ENCODE measurements at places on chromosomes 12 and 14.

GRCh38 chr12:10395390-10395998 lies 5.7 kb upstream of the KLRK1 start:
- DNase-seq, result peak; percentile 83

GRCh38 chr12:110355073-110355472 lies 48.4 kb downstream of the ANAPC7 start:
- DNase-seq, result no peak

DNA sequence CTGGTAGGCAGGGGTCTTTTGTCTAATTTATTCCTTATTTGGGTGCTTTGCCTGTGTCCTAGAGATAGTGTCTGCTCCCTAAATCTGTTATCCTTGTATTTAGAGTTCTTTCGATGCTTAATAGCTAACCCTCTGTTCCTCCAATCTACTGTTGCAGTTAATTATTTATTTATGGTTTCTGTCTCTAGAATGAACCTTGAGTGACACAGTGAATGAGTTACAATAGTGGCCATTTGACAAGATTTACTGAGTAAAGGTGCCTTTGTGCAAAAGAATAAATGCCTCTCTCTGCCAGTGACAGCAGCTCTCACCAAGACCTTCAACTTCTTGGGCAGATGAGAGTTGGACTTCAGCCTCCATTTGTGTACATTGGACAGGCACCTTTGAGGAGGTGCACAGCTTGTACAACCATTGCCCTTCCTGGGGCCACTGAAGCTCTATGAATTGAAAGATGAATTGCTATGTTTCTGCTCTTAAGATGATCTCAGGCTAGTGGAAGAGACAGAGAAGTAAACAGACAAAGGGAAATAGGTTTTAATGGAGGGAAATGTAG lies 165.9 kb downstream of the DERA start:
- DNase-seq, result no peak

GRCh38 chr12:25034676-25035075 lies 85.8 kb upstream of the BCAT1 start:
- DNase-seq, result peak; percentile 37

DNA sequence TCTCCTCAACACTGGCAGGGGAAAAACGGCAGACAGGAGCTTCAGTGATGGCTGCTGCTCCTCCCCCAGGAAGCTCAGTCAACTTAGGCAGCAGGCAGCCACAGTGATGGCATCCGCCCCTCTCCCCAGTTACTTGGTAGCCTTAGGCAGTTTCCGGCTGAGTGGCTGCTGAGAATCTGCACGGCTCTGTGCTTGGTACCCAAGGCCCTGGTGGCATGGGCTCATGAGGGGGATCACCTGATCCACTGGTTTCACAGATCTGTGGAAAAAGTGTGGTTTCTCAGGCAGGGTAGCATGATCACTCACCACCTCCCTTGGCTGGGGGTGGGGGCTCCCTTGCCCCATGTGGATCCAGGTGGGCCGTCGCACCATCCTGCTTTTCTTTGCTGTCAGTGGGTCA lies 244.6 kb upstream of the MDGA2 start:
- no peak for DNase-seq

DNA sequence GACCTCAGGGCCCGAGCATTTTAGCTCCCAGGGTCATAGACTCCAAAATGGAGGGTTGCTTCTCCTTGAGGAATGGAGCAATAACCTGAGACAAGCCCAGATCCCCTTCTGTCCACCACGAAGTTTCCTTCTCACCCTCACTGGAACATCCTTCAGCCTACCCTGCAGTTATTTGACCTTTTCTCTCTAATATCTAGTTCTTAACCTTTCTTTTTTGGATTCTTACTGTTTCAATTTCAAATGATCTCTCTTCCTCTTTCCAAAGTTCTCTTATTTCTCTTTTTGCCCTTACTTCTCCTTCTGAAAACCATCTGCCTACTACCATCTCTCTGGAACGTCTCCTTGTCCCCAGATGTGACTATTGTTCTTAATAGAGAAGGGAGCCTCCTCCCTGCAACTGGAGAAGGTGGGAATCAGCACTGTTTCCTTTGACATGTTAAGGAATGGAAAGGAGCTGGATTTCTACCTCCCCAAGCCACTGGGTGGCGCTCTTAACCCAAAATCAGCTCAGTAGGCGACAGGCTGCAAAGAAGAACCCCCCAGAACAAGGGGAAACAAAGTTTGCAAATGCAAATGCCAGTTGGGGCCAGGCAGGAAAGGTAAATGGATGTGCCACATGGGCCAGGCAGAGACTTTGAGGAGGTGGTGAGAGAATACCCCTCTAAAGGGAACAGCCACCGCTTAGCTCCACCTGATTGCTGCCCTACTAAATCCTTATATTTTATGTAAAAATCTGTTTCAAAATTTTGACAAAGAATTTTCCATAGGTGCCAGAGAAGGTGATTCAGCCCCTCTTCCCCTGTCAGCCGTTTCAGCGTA lies 22.4 kb upstream of the PDE1B start:
- DNase-seq, result peak; percentile 30

DNA sequence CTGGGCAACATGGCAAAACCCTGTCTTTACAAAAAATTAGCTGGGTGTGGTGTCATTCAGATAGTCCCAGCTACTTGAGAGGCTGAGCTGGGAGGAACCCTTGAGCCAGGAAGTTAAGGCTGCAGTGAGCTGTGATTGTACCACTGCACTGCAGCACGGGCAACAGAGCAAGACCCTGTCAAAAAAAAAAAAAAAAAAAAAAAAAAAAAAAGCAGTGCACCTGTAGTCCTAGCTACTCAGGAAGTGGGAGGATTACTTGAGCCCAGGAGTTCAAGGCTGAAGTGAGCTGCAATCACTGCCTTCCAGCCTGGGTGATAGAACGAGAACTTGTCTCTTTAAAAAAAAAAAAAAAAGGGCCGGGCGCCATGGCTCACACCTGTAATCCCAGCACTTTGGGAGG lies 5.6 kb downstream of the REM2 start:
- no peak for DNase-seq

DNA sequence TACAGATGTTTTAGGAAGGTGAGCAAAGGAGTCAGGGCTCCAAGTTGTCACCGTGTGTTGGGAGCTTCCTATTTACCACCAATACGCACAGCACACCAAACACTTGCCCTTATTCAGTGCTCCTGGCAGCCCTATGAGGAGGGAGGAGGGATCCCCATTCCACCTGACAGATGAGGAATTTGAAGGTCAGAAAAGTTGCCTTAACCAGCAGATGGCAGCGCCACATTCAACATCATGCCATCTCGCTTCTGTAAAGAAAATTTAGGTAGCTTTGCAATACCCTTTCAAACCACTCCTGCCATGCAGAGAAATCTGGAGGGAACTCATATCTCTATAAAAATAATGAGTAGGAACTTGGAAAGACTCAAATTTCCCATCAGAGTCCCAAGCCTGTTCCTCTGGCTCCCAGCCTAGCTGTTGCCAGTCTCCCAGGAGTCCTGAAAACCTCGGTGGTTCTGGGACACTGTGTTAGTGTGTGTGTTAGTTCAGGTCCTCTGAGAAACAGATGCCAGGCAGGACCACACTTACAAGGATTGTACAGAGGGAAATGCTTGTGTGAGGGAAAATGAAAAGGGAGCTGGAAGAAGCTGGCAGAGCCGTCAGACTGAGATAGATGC lies 410.5 kb downstream of the MED13L start:
- DNase-seq, result no peak

- DNase-seq, result no peak
Measured at GRCh38 chr14:54166049-54166950, 209.7 kb upstream of the BMP4 start.

DNA sequence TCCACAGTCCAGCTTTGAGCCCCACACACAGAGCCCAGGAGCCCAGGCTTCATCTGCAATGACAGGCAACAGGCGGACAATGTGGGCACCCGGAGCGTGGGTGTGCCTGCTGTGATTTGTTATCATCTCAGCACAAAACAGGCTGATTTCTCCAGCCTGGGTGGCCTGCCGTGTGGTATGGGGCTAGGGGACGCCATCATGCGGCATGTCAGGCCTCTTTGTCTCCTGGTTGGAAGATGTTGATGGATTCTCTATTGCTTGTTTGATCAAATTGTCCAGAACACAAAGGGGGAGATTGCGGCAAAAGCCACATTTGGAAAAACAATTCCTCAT lies 147.1 kb downstream of the KIF26A start:
- no peak for DNase-seq

GRCh38 chr12:122966743-122967550 lies 684 bp upstream of the ABCB9 start:
- DNase-seq, result no peak

GRCh38 chr14:51081209-51081608 lies 13.7 kb downstream of the TRIM9 start:
- no peak for DNase-seq
